Stimulated activated CD4-positive, alpha-beta T cell treated with anti-CD3 and anti-CD28 coated beads, Interleukin-4, amount 100 ng/mL, for 48 hours (primary cell): ENCODE measurements at places on chromosomes 5 and 9.

- DNase-seq: no peak
Observed at GRCh38 chr9:22041344-22041743, 32.2 kb upstream of the CDKN2B start.

DNA sequence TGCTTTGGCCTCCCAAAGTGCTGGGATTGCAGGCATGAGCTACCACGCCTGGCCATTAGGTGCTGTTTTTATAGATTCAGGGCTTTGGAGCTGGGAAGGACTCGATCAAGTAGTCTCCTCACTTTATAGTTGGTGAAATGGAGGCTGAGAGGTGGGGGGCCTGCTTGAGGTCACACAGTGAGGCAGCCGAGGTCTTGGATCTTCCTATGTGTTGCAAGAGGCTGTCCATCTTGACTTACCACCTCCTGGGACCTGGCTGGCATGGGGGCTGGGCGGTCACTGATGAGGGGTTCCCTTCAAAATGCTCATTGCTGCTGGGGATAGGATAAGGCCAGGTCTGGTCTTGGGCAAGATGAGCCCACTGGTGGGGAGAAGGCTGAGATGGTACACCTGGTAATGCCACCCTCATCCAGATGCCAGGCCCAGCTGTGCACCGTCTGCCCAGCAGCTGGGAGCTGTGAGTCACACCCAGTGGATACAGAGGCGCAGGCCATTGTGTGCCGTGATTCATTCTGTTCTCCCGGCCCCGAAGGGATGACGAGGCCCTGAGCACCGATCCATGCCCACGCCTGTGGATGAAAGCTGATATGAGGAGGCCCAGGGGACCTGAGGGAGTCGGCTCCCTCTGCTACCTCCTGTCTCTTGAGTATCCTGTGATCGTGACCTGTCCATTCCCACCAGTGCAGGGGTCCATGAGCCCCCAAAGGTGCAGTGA, 10.5 kb upstream of the NDST1 start:
- no peak for DNase-seq

- DNase-seq: no peak
Observed at GRCh38 chr5:41935544-41935943, 10.5 kb downstream of the FBXO4 start.

DNA sequence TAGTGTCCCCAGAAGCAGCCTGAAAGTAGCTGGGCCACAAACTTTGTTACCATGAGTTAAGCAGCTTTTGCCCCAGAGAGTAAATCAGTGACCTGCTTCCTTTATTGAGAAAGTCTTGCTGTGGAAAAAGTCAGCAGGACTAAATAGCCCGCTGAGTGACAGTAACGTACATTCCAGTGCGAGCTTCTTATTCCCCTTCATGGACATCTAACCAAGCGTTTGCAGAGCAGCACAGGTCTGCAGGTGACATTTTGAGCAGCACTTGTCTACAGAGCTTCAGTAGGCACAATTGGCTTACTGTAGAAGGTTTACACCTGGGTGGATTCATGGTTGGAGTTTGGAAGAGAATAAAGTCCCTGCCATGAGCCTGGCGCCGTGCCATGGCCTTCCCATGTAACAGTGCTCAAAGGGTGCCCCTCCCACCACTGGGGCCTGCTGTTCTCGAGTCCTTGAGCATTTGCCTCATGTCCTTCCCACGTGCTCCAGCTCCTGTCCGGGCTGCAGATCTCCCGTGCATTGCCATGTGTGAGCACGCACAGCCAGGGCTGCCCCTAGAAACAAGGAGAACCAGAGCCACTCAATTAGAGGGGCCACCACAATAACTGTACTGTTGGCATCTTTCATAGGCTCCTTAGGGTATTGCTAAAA, 41.3 kb upstream of the GRHPR start:
- no peak for DNase-seq

DNA sequence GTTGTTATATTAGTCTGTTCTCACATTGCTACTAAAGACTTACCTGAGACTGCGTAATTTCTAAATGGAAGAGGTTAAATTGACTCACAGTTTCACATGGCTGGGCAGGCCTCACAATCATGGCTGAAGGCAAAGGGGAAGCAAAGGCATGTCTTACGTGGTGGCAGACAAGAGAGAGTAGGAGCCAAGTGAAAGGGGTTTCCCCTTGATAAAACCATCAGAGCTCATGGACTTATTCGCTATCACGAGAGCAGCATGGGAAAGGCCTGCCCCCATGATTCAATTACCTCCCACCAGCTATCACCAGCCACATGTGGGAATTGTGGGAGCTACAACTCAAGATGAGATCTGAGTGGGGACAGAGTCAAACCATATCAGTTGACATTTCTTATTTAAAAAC, 374.5 kb upstream of the RORB start:
- DNase-seq: no peak

DNA sequence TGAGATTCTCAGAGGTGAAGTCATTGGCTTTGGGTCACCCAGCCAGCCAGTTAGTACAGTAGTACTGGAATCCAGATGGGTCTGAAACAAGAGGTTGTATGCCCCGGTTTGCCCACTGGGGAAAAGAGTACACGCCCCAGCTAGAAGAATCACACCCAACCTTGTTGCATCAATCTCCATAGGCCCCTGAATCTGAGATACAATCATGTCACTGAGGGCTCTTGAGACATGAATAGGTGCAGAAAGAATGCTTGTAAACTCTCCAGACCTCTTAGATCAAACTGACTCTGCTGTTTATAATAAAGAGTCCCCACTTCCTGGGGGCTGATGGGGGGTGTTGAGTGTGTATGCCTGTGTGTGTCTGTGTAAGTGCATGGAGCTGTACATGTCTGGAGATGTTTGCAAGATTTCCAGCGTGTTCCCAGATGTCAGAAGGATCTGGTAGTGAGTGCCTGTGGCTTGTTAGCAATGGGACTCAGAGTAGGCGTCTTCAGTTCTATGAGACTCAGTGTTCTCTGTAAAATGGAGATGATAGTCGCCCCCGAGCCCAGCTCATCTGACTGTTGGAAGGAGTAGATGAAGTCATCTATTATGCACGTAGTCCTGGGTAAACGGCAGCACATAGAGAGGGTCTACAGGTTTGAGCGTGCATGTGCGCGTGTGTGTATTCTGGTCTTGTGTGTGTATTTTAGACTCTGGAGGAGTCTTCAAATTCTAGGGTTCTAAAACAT, 48.2 kb downstream of the COL27A1 start:
- DNase-seq: no peak

DNA sequence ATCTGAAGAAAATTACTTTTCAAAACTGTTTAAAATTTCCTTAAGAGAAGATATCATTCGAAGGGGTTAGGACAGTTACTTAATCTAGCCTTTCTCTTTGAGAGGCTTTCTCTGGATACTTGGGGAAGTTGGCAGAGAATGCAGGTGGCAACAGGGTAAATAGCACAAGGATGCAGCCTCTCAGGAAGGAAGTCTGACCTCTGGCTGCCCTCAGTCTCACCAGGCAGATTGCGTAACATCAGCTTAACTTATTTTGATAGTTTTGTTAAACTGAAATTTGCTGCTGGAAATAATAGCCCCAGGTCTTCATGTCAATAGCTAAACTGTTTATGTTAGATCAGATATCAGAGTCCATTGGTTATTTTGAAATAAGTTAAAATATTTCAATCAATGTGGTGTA, 20.4 kb downstream of the CCDC192 start:
- no peak for DNase-seq

DNA sequence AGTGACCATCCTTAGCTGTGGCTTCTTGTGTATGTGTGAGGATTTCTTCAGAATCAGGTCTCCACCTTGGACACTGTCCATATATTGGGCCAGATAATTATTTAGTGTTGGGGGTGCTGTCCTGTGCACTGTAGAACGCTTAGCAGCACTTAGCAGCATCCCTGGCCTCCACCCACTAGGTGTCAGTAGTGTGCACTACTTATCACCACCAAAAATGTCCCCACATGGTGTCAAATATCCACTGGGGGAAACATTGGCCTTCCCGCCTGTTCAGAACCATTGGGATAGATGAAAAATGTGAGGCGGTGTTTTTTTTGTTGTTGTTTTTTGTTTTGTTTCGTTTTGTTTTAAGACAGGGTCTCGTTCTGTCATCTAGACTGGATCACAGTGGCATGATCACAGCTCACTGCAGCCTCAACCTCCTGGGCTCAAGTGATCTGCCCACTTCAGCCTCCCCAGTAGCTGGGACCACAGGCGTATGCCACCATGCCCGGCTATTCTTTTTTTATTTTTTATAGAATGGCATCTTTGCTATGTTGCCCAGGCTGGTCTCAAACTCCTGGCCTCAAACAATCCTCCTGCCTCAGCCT, 67.7 kb downstream of the TENT4A start:
- DNase-seq: peak; percentile 25

DNA sequence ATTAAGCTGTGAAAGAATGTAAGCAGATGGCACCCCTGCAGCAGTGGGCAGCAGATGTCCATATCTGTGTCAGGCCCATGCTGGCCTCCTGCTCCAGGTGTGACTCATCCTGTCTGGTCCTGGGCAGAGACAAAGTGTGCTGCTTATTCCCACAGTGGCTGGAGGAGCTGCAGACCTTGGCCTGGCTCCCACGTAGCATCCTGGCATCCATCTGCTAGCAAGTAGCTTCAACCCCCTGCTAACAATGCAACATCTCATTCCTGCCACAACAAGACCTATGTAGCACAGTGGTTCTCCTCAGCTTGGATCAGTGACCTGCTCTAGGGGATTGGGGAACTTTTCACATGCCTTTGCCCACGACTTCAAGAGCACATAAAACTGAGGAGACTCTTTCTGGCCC, 126.4 kb upstream of the SLC12A2 start:
- no peak for DNase-seq

- no peak for DNase-seq
Observed at GRCh38 chr5:32379421-32379820, 65.1 kb downstream of the ZFR start.

DNA sequence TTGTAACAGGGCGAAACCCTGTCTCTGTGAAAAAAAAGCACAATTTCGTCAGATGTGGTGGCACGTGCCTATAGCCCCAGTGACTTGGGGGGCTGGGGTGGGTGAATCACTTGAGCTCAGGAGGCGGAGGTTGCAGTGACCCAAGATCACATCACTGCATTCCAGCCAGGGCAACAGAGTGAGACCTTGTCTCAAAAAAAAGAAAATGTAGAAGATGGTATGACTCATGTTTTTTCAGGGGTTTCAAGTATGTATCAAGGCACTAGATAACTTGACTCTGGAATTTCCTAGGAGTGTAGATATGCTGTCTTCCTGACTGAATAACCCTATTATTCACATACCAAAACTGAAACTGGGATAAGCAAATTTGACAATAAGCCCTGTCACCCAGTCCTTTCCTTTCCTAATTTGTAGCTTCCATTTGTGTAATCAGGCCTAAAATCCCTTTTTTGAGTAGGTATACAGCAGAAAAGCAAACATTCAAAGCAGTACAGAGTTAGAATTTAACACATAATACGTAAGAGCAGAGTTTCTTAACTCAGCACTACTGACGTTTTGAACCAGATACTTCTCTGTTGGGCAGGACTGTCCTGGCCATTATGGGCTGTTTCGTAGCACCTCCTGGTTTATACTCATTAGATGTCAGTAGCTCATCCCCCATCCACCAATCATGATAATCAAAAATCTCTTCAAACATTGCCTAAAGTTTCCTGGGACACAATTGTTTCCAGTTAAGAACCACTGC, 17.3 kb upstream of the ANKRD18B start:
- peak; percentile 6 for DNase-seq

- DNase-seq: no peak
Observed at GRCh38 chr5:162593881-162594280, 526.3 kb downstream of the GABRG2 start.

GRCh38 chr9:131798246-131798645, 58.4 kb upstream of the RAPGEF1 start:
- DNase-seq: no peak

DNA sequence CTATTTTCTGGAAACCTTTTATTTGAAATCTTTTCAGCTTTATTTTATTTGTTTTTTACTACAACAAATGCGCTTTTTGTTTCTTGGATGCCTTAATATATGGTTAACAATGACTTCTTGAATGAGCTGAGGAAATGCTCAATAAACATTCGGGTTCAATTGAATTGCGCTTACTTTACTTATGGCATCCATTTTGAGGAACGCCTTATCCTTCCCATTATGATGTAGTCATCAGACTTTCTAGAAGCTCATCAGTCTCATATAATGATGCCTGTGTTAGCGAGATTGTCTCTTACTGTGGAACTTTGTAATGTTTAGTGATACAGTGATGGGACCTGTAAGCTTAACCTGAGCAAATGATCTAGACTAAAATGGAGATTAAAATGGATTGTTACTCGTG, 916 bp downstream of the SHLD3 start:
- DNase-seq: no peak

DNA sequence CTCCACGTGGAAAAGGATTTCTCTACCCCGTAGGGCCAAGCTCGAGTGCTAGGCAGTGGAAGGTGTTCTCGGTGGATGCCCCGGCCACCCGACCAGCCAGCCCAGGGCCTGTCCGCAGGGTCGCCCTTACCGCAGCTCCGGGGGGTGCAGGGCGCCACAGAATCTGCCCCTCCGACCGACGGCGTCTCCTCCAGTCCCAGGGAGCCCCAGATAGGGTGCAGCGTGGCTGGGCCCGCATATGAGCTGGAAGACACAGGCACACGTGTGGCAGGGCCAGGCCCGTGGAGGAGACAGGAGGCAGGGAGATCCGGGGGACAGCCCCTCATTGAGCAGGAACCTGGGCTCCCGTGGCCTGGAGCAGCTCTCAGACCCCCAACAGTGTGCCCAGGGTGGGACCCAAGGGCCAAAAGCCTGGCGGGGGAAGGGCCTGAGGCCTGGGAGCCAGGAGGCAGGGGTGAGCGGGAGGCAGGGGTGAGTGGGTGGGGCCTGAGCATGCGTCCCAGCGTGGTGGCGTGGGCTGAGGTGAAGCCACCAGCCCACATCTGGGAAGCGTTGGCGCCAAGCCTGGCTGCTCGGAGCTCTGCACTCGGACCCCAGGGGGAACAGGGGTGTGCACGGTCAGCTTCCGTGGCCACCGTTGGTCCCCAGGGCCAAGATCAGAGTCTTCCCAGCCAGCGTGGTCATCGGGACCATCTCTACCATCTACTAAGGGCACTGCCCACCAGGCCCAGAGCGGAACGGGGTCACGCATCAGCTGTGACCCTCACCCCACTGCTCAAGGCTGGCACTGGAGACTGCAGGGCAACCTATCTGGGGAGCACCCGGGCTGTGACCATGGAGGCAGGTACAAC, 22.2 kb downstream of the CCDC187 start:
- DNase-seq: no peak

GRCh38 chr5:15959370-15960164, 220.0 kb downstream of the MARCHF11 start:
- DNase-seq: no peak

DNA sequence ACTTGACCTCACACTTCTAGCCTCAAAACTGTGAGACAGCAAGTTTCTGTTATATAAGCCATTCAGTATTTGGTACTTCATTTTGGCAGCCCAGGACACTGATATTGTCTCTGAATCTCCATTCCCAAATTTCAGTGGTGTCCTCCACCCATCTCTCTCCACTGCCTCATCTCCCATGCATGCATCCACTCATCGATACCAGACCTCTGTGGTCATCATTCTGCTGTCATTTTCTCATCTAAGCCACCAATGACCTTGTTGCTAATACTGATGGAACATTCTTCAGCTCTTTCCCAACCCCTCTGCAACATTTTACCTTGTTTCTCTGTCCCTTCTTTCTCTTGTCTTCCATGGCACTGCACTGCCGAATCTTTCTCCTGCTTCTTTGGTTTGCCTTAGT, 221.8 kb downstream of the SNX18 start:
- DNase-seq: no peak

- DNase-seq: no peak
Observed at GRCh38 chr9:124652615-124653393, 118.3 kb downstream of the NR6A1 start.
